ENCODE measurements at places on chromosomes 6 and 20. TPM values are rescaled to one million over a fixed set of nuclear protein-coding genes. Genes with fewer than 3 reads are reported as not detected.

DNA sequence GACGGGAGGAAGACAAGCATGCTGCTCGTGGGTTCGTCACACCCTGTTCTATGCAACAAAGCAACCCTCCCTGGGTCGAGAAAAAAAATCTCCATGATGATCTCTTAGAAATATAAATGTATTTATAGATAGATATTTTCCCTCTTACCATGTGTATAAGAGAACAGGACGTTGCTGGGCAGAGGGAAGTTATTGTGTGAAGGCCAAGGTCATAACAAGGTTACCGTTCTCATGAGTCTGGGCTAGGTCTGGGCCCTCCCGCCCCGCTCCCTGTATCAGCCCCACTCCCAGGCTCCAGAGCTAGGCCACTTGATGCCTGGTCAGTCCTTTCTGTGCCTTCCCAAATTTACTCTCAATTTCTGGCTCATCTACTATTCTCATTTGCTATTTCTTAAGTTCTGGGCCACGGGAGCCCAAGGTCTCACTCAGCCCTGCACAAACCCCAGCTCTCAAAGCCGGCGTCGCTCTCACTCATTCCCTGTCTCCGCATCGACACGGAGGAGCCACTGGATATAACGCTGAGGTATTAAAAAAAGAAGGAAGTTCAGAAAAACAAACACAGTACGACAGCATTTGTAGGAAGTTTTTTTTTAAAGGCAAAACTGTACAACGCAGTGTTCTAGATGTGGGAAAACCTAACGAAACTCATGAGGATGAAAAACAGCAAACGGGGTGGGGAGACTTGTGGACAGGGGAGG lies 96.8 kb downstream of the PSMG4 start:
- peak overlapping the region; percentile 66 for H3K27ac ChIP-seq
- H3K4me3 ChIP-seq, result peak overlapping the region; percentile 82
- H3K36me3 ChIP-seq, result no peaks in the 10 kb centered on the region
- H3K27me3 ChIP-seq, result no peaks in the 10 kb centered on the region

LAMP5 gene
- not detected for total RNA-seq

KHDC1 gene
- total RNA-seq, result 3.4 TPM

LPA gene
- not detected for total RNA-seq

- DNase-seq, result no peak
- H3K27ac ChIP-seq, result no peak overlapping the region
Observed at GRCh38 chr6:21915707-21916260, 322.2 kb downstream of the SOX4 start.

ULBP2 gene
- 1.5 TPM for total RNA-seq

DNA sequence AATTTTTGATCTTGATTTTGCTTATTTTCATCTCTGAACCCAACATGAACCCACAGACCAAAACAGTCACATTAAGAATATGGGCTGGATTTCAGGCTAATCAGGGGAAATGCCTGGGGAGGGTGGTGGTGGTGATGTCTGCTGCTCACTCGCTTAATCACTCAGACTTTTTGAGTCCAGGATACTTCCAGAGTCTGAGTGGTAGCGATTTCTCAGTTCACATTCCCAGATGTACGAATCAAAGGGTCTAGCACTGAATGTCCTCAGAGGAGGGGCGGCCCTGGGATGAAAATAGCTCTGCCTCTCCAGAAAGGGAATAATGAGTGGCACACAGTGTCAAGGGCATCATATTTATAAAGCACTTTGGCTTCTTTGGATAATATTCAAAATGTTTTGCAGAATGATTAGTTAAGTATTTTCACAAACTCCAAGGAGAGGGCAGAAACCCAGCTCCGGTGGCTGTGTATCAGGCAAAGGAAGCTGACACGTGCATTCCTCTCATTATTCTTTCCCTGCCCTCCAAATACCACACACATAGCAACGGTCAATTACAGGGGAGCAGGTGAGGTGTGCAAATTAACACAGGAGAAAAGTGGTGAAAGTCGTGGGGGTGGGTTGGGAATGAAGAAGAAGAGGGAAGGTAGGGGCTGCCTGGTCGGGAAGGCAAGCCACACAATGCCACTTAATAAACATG lies 345.2 kb upstream of the RSPO3 start:
- H3K36me3 ChIP-seq, result no peaks in the 10 kb centered on the region
- H3K4me3 ChIP-seq, result no peak overlapping the region
- no peaks in the 10 kb centered on the region for H3K27me3 ChIP-seq
- no peak overlapping the region for H3K27ac ChIP-seq

FAM229B gene
- total RNA-seq, result 6.6 TPM

DNA sequence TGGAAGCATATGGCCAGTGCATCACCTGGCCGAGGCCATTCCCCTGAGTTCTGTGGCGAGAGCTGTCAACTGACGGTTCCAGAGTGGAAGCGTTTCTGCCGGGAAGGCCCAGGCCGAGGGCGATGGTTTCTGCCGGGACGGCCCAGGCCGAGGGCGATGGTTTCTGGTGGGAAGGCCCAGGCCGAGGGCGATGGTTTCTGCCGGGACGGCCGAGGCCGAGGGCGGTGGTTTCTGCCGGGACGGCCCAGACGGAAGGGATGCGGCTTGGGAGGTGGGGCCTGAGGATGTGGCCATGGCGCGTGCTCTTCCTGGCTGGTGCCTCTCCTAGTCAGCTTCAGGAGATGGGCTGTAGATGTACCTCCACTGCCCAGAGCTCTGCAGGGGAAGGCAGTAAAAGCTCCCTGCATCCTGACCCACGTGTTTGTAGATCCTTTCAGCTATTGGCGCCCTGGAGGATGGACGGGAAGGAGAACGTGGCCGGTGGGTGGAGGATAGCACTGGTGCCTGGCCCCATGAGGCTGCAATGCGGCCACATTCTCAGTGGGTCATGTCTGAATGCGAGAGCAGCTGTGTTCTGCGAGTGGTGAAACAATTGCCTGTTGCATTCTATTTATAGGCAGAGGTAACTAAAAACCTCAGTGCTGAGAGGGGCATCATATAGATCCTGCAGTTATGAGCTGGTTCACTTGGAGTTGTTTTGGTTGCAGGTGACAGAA lies 12.8 kb downstream of the TPD52L2 start:
- H3K4me3 ChIP-seq, result no peak overlapping the region
- H3K27ac ChIP-seq, result peak overlapping the region; percentile 54
- H3K36me3 ChIP-seq, result peaks cover 13% of the 10 kb centered on the region

- H3K4me3 ChIP-seq, result no peak overlapping the region
- no peaks in the 10 kb centered on the region for H3K4me1 ChIP-seq
- H3K36me3 ChIP-seq, result peaks cover 1% of the 10 kb centered on the region
- DNase-seq, result no peak
- H3K27me3 ChIP-seq, result peaks cover 24% of the 10 kb centered on the region
Observed at GRCh38 chr6:32472781-32473375, 33.2 kb downstream of the HLA-DRA start.

- no peak overlapping the region for H3K4me3 ChIP-seq
- no peak overlapping the region for H3K27ac ChIP-seq
- H3K36me3 ChIP-seq, result no peaks in the 10 kb centered on the region
- H3K4me1 ChIP-seq, result no peaks in the 10 kb centered on the region
Observed at GRCh38 chr6:163883984-163884383, 469.5 kb downstream of the QKI start.

DNA sequence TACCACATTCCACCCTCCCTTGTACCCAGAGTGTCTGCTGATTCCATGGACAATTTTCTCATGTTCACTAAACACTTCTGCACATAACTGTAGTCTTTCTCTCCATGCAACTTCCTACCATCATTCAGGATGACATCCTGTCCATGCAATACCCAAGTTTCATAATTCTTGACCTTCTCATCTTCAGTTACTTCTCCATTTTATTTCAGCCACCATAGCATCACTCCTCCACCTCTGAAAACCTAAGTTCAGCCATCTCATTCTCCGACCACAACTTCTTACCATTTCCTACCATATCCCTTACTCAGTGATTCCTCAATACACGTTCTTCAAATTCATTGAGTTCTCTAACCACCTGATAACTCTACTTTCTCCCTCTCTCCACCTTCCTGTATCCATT lies 216.5 kb upstream of the TENT5A start:
- peaks cover 4% of the 10 kb centered on the region for H3K36me3 ChIP-seq
- H3K27me3 ChIP-seq, result peaks cover 9% of the 10 kb centered on the region
- H3K4me1 ChIP-seq, result no peaks in the 10 kb centered on the region
- DNase-seq, result no peak
- no peak overlapping the region for H3K27ac ChIP-seq

GRCh38 chr6:56860475-56860874 lies 94.4 kb upstream of the BEND6 start:
- no peaks in the 10 kb centered on the region for H3K36me3 ChIP-seq
- no peak overlapping the region for H3K4me3 ChIP-seq
- H3K27ac ChIP-seq, result no peak overlapping the region
- no peaks in the 10 kb centered on the region for H3K4me1 ChIP-seq

DNA sequence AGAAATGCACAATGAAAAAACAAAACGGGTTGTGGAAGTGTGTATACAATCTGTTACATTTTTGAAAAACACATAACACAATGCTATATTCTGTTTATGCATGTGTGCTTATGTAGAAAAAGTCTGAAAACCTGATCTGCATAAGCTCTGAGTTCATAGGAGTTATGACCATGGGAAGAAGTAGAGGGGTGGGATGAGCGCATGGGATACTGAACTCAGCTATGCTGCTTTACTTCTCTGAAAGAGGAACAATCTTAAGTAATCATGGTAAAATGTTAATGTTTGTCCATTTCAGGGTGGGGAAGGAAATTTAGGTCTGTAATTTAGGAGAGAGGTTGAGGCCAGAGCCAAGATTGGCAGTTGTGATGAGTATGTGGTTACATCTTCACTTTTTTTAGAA lies 126.8 kb downstream of the MTHFD1L start:
- no peak for DNase-seq
- peaks cover 9% of the 10 kb centered on the region for H3K4me1 ChIP-seq
- H3K27ac ChIP-seq, result no peak overlapping the region
- peaks cover 35% of the 10 kb centered on the region for H3K36me3 ChIP-seq
- H3K4me3 ChIP-seq, result no peak overlapping the region

GRCh38 chr6:53250176-53251032 lies 98.3 kb downstream of the ELOVL5 start:
- H3K36me3 ChIP-seq, result no peaks in the 10 kb centered on the region
- peaks cover 9% of the 10 kb centered on the region for H3K4me1 ChIP-seq
- no peak overlapping the region for H3K4me3 ChIP-seq
- H3K27me3 ChIP-seq, result no peaks in the 10 kb centered on the region

CD93 gene
- total RNA-seq, result 2.0 TPM

HAO1 gene
- total RNA-seq, result not detected

PRDM1 gene
- total RNA-seq, result 25.2 TPM

Data from activated T-cell treated with anti-CD3 and anti-CD28 coated beads, Interleukin-2, amount 50 U/mL, for 72 hours (primary cell).